ENCODE measurements at places on chromosomes 12 and 14.
A peak's percentile ranks its signal among the peaks of the same experiment; 100 is the strongest.

- DNase-seq: no peak
Observed at GRCh38 chr12:125402874-125403789, 337.9 kb downstream of the AACS start.

GRCh38 chr12:47870175-47870781 lies 34.5 kb downstream of the VDR start:
- no peak for DNase-seq

DNA sequence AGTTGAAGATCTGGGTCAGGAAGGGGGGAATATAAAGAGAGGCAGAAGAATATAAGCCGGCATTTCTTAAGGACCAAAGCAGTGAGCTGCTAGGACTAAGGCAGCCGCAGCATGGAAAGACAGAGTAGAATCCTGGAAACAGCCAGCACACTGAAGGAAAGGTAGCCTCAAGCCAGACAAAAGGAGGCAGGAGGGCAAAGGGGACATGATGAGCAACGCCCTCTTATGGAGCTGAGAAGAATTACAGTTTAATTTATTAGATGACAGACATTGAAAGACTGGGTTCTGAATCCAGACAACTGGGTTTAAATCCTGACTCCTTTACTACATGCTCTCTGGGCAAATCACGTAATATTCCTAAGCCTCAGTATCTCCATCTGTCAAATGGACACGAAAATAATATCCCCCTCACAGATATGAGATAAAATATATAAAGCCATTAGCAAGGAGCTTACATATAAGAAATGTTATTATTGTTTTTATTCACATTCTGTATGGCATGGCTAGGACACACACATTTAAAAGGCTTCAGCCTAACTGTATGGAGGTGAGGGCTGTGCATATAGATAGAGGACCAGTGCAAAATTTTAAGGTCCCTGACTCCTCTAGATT lies 8.1 kb upstream of the PCED1B start:
- no peak for DNase-seq

DNA sequence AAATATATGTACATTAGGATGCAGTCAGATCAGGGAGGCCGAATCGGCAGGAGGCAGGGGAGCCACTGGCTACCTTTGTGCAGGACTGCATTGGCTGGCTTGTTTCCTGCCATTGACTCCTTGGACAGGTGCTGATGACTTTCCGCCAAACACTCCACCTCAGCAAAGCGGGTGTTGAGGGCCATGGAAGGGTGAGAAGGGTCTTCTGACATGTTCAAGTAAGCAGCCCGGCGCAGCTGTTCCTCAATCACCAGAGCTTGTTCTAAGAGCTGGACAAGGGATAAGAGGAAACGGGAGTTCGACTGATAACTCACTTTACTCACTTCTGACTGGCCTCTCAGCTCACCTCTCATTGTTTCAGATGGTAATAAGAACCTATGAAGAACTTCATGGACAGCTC lies 4.9 kb upstream of the NOP2 start:
- DNase-seq: no peak

DNA sequence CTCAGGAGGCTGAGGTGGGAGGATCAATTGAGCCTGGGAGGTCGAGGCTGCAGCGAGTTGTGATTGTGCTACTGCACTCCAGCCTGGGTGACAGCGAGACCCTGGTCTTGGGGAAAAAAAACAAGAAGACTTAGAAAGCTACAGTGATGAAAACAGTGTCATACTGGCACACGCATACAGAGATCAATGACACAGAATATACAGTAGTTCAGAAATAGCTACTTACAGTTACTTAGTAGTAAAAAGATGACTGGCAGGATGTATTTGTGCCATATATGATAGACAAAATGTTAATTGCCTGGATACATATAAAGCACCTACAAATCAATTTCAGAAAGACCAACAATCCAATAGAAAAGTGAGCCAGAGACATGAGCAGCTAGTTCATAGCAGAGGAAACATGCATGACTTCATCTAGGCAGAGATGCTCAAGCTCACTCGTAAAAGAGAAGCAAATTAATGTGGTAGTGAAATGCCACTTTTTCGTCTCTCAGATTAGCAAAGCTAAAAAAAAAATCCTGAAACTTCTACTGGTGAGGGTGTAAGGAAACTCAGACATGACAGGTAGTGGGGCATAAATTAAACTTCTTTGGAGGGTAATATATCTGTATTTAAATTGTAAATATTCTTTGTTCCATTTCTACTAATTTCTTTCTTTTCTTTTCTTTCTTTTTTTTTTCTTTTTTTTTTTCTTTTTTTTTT lies 2.5 kb upstream of the ALDH2 start:
- no peak for DNase-seq

GRCh38 chr14:62015945-62016344 lies 253.7 kb downstream of the SNAPC1 start:
- no peak for DNase-seq

- no peak for DNase-seq
Observed at GRCh38 chr14:60649875-60650372, 647 bp upstream of the SIX1 start.

DNA sequence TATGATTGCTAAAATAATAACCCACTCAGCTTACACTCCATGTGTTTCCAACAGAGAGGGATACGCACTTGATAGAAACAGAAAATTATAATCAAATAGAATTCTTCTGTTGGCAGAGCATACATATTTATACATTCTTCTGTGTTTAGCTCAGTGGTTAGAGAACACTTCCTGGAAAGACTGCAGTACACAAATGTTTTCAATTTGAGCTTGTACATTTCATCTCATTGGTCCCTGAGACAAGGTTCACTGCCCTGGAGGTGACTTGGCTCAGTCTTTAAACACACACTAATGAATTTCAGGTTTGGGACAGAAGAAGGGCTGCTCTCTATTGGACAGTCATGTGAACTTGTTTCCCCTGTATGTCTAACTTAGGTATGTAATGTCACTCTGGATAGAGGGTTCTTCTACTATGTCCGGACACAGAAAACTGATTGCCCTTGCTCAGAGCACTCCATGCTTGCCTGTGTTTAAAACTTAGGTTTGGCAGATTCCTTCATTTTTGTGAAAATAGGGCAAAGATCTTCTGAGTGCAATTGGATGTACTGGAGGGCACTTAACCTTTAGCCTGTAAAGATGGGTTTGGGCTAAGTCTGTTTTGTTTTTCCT lies 22.9 kb downstream of the PROX2 start:
- no peak for DNase-seq

DNA sequence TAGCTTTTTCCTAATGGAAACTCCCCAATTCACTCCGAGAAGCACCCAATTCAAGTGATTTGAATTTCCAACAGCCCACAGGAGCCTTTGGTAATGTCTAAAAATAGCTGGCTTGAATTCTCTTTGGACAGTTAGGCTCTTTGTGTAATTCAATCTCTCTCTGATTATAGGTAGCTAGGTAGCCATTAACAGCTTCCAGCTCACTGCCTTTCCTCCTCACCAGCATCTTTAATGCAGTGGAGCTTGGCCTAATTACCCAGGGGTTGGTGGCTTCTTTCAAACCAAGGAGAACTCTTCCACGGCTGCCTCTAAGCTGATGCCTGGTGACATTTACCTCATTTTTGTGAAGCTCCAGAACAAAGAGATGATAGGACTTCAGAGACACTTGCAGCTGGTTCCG lies 86.4 kb downstream of the WSCD2 start:
- no peak for DNase-seq

DNA sequence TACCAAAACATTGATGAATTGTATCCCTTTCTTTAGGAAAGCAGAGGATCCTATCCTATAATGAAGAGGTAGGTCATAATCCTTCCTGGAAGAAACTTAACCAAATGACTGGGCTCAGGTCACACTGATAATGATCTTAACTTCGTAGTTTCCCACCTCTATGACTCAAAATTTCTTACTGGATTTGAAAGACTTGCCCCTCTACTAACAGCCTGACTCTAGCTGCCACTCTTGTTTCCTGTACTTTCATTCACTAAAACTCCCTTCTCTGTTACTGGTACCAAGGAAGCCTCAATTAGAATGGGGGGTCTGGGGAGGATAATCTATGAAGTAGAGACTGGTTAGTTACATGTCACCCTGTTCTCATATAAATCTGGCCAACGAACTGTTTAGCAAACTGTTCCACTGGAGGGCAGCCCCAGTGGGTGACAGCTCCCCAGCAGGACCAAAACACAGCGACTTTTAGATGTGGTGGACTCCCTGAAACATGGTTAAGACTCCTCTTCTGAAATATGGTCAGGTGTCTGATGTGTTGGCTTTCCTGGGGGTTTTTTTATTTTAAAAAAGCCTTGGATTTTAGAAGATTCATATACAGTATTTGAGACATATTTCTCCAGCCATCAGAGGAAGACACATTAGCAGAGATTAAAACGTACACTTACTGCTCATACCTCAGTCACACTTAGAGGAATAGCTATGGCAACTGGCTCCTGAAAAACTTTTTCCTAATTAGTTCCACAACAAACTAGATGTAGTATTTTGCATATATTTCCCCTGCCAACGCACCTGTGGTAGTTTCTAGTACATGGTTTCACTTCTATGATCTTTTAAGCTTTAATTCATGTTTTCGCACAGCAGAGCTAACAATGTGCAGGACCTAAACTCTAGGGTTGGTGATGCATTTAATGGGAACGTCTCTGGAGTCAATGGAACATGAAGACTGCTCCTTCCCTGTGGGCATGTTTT lies 72.3 kb downstream of the ACADS start:
- DNase-seq: no peak

DNA sequence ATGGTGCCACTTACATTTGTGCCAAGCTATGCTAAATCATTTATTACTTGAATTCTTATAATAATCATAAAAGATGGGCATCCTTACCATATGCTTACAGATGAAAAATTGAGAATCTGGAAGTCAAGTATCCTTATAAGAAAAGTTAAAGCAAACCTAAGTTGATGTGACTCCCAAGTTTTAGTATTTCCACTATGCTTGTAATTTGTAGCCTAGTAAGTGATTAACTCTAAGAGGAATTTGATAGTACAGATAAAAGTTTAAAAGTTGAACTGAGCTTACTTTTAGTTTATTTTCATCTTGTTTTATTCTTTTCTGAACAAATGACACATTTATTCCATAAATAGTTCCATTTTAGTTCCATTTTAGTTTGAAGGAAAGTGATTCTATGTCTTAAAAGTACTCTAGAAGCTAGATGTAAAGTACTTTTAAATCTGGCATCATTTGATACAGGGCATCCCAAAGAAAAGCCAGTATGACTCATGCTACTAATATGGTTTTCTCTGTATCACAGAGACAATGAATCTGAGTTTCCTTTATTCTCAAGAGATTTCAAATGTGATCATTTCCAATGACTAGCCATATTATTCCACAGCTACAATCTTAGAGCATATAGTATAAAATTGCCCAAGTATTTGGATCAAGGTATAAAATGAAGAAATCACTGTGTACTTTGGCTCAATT lies 596.0 kb downstream of the SLC16A7 start:
- no peak for DNase-seq

DNA sequence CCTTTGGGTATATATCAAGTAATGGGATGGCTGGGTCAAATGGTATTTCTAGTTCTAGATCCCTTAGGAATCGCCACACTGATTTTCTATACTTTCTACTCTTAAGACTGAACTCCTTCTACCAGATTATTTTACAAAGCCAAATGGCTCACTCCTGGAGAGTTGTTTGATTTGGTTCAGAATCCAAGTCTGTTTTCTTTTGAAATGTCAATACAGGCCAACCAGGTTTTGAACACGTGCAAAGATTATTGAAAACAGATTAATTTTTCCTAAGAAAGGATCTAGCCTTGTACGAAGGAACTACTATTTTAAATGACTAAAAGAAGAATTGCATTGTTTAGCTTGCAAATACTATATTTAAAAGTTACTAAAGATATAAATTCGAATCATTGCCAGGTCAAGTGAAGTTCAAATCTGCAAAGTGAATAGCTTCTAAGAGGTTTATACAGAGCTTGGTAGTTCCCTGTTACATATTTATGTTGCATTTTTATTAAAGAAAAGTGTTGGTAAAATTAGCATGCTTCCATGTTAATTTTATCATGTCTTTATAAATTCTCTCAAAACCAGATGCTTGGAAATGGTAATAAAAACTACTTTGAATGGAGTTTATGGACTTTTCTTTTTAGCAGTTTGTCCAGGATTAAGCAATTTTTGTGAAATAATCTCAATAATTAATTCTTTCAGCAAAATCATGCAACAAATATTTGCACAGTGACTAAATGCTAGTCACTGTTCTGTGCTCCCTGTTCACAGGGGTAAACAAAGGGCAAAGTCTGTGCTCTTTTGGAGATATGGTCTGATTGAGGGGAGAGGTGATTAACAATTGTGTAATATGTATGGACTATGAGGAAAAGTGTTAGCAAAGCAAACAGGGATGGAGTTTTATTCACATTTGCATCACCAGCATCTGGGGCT lies 38.9 kb downstream of the GPR65 start:
- DNase-seq: no peak

DNA sequence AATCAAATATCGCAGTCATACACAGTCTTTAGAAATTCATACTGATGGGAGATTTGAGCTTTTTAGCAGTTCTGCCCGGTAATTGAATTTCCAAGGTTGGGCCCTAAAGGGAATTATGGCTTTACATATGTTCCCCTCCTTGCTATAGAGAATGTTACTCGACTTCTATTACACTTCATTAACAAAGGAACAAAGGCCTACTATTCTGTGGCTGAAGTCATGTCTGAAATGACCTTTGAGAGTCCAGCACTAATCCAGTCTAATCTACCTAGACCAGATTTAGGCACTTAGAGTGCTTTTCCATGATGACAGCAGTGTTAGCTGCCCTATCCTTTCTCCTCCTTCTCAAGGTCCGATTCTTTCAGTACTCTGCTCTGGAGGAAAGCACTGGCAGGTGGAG lies 305.3 kb downstream of the MED13L start:
- no peak for DNase-seq

GRCh38 chr14:64581363-64581762 lies 31.6 kb downstream of the PPP1R36 start:
- no peak for DNase-seq

GRCh38 chr14:75088566-75089373 lies 19.3 kb downstream of the ZC2HC1C start:
- DNase-seq: peak; percentile 51

DNA sequence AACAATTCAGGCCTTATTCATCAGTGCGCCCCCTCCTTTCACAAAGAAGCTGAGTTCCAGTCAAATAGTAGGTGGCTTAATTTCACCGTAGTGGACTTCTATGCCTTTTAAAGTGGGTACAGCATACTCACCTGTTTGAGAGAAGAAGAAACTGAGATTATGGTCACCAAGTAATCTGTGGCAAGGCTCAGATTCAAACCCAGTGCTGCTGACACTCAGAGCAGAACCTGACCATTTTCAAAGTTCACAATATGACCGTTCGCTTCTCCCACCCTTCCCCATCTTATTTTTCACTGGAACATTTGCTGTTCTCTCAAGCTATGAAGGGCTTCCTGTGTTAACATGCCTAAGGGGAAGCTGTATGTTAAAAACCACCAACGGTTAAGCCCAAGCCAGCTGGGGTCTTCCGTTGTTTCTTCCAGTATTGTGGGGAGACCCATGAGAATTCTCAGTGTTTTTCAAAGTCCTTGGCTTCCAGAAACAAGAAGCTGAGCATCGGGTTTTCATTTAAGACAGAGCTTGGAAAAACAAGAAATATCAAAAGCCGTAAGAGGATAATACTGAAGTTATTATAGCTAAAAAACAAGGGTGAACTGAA lies 6.1 kb upstream of the PSMA6 start:
- DNase-seq: no peak

GRCh38 chr12:58592475-58593207 lies 327.7 kb downstream of the LRIG3 start:
- no peak for DNase-seq
